Cerebellum (tissue), 4 donors: ENCODE measurements at places on chromosomes 6 and 20. TPM values are rescaled to one million over a fixed set of nuclear protein-coding genes. Genes with fewer than 3 reads are reported as not detected.

- no peak for DNase-seq
These were observed 345.3 kb downstream of the TFAP2B start for GRCh38 chr6:51163843-51164529.

- DNase-seq: no peak
These were observed 7.5 kb downstream of the DEF6 start for GRCh38 chr6:35305117-35305516.

DNA sequence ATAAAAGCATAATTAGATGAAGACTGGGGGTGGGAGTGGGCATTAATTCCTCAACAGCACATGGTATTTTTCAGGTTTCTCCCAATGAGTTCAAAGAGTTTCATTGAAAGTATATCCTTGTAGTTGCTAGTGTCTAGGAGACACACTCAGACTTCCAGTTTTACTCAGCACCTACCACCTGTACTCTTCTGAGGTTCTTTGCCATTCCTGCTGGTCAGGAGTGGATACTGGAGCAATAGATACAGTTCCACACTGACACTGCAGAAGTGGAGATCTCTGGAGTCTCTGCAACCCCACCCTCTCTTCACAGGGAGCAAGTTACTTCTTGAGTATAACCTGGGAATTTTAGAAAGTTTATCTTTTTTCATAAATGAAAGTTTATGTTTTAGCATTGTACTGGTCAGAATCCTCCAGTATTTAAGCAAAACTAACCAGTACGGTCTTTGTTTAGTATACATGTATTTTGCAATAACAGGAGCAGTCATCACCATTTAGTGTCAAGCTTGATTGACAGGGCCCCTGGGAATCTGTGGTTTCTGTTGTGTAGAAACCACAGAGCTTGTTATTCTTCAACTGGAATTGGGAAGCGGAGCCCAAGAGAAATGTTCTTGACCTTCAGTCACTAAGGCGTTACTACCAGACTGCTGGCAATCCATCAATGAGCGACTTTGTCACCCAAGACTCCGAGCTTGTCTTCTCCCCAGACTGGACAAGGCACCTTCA lies 148.1 kb downstream of the ZDHHC14 start:
- no peak for DNase-seq

GRCh38 chr6:12538881-12539357 lies 177.6 kb upstream of the PHACTR1 start:
- DNase-seq: no peak

DNA sequence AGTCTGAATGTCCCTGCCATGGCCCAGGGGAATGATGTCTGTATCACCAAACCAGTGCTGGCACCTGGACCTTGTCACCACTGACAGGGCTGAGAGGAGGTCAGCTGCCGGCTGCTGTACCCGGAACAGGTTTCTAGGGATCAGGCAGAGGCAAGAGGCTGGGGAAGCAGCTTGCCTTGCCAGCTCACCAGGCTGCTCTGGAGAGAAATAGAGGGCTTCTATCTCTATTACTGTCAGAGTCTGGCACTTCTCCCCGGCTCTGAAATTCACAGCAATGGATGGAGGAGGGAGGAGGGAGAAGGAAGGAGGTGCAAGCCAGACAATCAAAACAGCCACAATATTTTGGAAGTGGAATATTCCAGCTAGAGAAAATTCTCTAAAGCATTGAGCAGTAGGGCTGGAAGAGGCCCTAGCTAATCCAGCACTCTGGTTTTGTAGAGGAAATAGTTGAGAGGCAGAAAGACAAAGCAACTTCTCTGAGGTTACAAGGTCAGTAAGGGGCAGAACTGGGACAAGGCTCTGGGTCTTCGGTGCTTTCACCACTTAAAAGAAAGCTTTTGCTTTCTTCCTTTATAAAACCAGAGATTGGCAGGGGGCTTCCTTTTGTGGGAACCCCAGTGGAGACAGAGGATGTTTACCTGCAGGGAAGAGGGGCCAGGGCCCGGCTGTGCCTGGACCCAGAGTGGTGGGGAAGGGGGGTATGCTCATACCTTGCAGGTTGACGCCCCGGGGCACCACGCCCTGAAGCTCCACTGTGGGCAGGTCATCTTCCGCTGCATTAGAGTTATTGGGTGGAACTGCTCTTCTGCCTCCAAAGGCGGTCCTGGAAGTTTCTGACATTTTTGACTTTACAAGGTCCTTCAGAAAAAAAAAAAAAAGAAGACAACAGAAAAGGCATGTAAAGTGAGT lies 2.4 kb downstream of the F13A1 start:
- DNase-seq: no peak

- DNase-seq: no peak
These were observed 24.7 kb downstream of the EDN3 start for GRCh38 chr20:59325142-59325523.

DNA sequence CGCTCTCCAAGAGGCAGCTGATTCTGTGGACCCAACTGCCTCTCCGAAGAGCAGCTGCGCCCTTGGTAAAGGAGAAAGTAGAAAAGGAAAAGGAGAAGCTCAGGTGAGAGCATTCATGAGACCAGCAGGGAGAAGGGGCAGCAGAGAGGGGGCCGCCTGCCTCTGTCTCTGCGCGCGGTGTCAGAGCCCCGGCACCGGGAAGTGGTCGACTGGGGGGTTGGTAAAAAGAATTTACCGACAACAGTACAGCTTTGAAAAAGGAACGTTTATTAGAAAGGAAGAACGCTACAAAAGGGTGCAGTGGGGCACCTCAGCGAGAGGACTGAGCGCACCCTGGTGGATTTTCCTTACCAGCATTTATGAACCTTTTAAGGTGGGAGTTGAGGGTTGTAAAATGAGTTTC lies 61.9 kb downstream of the GPR6 start:
- no peak for DNase-seq

Gene SOX18
- total RNA-seq: 1.6 TPM

Gene ROS1
- not detected for total RNA-seq

Gene TREML4
- not detected for total RNA-seq

Gene RRAGD
- 39.9 TPM for total RNA-seq

DNA sequence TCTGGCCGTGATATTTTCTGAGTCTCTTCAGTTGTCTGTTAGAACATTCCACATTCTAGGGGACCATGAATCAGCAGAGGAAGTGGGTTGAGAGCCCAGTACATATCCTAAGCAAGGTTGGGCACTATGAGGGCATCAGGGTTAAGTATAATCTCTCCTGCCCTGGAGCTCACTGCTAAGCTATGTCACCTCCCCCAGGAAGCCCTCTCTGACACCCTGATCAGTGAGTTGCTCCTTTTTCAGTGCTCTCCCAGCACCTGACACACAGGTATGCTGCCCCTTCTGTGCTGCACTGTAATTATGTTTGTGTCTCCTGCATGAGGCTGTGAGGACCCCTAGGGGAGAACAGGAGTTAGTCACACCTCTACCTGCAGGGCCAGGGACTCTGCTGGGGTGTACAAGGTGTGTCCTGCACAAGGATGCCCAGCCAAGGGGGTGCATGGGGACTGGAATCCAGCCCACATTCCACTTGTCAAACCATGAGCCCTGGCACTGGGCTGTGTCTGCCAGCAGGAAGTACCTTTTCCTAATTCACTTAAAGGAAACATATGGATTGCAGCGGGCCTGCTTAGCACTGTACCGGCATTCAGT lies 3.9 kb downstream of the RAB44 start:
- DNase-seq: no peak

DNA sequence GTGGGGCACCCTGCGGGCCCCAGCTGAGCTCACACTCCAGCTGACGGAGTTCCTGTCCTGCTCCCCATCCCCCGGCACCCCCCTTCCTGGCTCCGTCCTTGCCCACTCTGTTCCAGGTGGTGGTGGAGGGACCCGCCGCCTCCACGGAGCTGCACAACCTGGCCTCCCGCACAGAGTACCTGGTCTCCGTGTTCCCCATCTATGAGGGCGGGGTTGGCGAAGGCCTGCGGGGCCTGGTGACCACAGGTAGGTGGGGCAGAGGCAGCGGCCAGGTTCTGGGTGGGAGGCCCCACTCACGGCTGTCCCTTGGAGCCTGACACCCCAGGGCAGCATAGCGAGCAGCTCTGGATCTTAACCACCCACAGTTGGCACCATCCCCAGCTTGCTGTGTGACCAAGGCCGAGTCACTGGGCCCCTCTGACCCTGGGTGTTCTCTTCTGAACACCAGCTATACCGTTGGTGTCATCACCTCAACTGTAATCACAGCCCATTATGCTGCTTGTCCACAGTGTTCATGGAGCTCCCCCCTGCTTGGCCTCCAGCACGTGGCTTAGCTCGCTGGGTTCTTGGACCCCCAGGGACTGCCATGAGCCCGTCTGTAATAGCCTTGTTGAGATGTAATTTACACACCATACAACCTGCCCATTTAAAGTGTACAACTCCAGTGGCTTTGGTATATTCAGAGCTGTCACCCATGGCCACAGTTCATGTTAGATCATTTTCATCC lies 17.4 kb downstream of the COL20A1 start:
- DNase-seq: no peak

- peak; percentile 69 for DNase-seq
These were observed 54.4 kb upstream of the ZNF337 start for GRCh38 chr20:25750765-25751696.

GRCh38 chr6:108492131-108492766 lies 68.5 kb upstream of the FOXO3 start:
- DNase-seq: no peak

Gene SLCO4A1
- total RNA-seq: 2.1 TPM

DNA sequence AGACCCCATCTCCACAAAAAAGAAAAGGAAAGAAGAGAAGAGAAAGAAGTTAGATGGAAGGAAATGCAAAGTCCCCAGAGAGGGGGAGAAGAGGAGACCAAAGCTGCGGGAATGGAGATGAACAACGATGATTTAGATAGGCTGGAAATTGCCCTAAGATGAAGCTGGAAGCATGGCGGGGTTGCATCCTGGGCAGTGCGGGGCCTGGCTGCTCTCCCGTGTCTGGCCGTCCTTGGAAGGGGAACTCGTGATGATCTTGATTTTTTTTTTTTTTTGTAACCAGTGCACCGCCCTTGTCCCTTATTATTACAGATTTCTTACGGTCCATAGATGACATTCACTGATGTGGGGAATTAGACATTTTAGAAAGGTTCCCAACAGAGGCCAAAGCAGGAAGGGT lies 276.5 kb downstream of the CDH4 start:
- no peak for DNase-seq

Gene DEFB110
- not detected for total RNA-seq

Gene OTOR
- not detected for total RNA-seq

Gene HRH3
- total RNA-seq: 1.7 TPM

DNA sequence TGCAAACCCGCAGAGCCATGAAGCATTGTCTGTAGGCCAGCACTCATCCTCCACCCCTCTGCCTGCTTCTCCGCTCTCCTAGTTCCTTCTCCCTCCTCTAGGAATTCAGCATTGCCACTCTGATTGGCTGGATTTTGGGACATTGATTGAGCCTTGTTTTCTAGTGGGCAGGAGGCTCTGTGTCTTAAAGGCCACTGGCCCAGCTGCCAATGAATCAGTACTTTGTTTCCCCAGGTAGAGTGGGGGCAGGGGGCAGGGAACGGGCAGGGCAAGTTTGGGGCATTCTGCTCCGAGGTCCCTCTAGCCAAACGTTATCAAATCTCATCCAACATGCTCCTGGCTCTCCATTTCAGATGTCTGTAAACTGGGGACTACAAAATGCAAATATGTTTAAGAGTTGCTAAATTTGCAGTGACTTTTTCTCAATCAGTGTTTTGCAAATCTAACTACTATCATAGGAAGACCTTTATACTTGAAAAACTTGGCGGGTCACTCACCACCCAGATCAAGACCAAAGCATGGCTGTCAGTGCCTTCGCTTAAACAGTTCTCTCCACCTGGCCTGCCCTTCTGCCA lies 10.4 kb upstream of the BPI start:
- no peak for DNase-seq

GRCh38 chr6:24893342-24893850 lies 42.4 kb downstream of the RIPOR2 start:
- no peak for DNase-seq

GRCh38 chr20:34242879-34243278 lies 1.7 kb downstream of the ASIP start:
- DNase-seq: no peak

Gene ZFP57
- total RNA-seq: not detected

- no peak for DNase-seq
These were observed 264.1 kb upstream of the RIN2 start for GRCh38 chr20:19493794-19494495.

Gene BTNL2
- 0.18 TPM for total RNA-seq

Gene LY6G6C
- not detected for total RNA-seq

Gene OR2H2
- total RNA-seq: not detected

Gene UBD
- total RNA-seq: not detected

Gene BTN1A1
- total RNA-seq: not detected

- DNase-seq: peak; percentile 62
These were observed 25.6 kb downstream of the WRNIP1 start for GRCh38 chr6:2790588-2791449.

DNA sequence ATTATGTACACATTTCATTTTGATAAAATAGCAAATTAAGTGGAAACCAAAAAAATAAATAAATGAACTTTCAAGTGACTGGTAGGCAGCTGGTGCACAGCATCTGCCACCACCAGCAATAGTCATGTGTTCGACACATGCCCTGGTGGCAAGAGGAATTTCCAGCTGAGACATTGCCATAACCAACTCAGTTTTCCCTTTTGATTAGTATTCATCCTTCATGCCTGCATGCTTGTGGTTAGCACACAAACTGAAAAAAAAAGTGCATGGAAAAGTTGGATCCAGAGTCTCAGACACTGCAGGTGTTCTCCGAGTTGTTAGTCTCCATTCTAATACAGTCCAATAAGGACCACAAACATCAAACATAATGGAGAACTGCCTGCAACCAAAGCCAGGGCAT lies 156.0 kb upstream of the SOX4 start:
- DNase-seq: no peak

DNA sequence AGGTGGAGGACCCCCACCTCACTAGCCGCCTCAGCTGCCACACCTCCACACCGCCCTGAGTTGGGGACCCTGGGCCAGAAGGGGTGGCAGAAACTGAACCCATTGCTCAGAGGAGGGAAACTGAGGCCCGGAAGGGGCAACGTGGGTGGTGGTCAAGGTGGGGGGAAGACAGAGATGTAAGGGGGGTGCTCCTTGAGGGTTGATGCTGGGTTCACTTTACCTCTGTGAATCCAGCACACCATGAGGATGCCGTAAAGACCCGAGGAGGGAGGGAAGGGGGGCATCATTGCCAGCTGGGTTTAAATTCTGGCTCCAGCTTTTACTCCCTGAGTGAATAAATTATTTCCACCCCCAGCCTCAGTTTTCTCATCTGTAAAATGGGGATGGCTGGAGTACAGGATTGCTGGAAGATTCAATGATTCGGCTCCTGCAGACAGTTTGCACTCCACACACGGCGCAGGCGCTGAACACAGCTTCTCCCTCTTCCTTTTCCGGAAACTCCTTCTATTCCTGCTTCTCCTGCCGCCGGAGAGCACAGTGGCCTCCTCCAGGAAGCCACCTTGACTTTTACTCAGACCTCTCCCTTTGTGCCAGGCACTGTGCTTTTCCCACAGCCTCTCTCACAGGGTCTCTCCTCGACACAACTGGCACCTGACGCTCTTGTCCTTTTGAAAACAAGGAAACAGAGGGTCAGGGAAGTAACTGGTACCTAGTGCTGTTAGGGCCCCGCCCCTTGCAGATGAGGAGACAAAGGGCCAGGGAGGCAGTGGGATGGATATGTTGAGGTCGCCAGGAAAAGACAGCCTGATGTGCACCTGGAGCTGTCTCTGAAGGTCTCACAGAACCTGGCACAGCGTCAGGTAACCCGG lies 59.4 kb downstream of the UBE2V1 start:
- no peak for DNase-seq

Gene OR2H1
- total RNA-seq: not detected

Gene OR2B6
- total RNA-seq: not detected

- DNase-seq: no peak
These were observed 12.4 kb downstream of the MDGA1 start for GRCh38 chr6:37685261-37685660.

GRCh38 chr6:69580706-69581105 lies 216.1 kb downstream of the LMBRD1 start:
- peak; percentile 52 for DNase-seq
